ENCODE measurements at places on chromosomes 2 and 18.

DNA sequence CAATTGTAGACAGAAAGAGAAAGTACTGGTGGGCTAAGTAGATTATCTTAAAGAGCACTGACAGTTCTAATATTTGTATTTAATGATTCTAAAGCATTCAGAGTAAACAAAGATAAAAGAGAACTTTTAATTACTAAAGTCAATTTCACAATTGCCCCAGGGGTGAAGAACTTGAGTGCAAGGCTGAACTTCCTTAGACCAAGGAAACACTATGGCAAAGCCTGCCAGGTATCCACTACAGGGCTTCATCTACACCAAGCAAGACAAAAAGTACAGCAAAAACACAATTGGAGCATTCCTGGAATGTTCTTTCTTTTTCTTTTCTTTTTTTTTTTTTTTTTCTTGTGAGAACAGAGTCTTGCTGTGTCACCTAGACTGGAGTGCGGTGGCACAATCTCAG lies 46.9 kb upstream of the NDUFV2 start:
- DNase-seq: no peak

DNA sequence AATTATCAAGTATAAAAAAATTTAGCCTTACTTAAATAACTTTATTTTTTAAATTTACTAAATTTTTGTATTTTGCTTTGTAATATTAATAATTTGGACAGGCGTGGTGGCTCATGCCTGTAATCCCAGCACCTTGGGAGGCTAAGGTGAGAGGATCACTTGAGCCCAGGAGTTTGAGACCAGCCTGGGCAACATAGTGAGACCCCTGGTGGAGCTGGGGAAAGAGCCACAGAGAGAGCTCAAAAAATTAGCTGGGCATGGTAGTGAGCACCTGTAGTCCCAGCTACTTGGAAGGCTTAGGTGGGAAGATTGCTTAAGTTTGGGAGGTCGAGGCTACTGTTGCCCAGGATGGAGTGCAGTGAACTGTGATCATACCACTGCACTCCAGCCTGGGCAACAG lies 143.5 kb downstream of the B3GNT2 start:
- DNase-seq: no peak

- DNase-seq: no peak
Observed at GRCh38 chr2:137771064-137771463, 193.2 kb upstream of the HNMT start.

DNA sequence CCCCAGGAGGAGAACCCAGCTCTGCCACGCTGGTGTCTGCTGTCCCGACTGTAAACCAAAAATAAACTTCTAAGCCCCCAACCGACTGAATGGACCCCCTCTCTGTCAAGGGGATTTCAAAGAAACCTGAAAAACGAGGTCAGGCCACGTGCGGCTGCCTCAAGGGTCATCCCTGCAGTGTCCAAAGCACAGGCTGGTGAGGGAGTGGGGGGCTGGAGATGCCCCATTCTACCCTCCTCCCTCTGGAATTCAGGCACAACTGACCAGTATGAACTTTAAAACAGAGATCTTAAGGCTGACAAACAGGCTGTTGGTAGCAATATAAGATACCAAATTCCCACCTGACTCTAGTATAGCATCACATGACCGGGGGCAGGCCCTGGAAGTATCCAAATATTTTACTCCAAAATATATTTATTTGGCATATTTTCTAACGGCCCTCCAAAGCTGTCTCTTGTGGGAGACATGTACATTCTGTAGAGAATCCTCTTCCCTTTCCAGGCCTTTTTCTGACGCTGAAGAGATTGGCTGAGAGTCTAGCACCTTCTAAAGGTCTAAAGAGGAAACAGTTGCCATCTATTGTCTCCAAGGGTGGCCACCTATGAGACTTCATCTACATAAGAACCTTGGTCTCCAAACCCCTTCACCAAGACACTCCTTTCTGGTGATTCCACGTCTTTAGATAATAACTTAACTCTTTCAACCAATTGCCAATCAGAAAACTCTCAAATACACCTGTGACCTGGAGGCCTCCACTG lies 40.4 kb upstream of the CTDP1 start:
- no peak for DNase-seq

GRCh38 chr2:170824526-170825015 lies 7.9 kb downstream of the GAD1 start:
- DNase-seq: no peak
